ENCODE measurements at places on chromosomes 13 and 19. TPM values are rescaled to one million over a fixed set of nuclear protein-coding genes. Genes with fewer than 3 reads are reported as not detected.

The WDR88 gene
- 0.20 TPM for total RNA-seq

The ERICH6B gene
- not detected for total RNA-seq

The BSPH1 gene
- not detected for total RNA-seq

The URAD gene
- not detected for total RNA-seq

The NAPSA gene
- total RNA-seq: 2.6 TPM

The KLF1 gene
- 0.67 TPM for total RNA-seq

The LRG1 gene
- total RNA-seq: 0.32 TPM

The CBARP gene
- 0.18 TPM for total RNA-seq

The ZNF729 gene
- not detected for total RNA-seq

- H3K27me3 ChIP-seq: no peaks in the 10 kb centered on the region
- peaks cover 71% of the 10 kb centered on the region for H3K4me1 ChIP-seq
- H3K4me3 ChIP-seq: peak overlapping the region; percentile 87
- H3K36me3 ChIP-seq: no peaks in the 10 kb centered on the region
These were observed 800 bp downstream of the ETFB start for GRCh38 chr19:51365211-51365964.

DNA sequence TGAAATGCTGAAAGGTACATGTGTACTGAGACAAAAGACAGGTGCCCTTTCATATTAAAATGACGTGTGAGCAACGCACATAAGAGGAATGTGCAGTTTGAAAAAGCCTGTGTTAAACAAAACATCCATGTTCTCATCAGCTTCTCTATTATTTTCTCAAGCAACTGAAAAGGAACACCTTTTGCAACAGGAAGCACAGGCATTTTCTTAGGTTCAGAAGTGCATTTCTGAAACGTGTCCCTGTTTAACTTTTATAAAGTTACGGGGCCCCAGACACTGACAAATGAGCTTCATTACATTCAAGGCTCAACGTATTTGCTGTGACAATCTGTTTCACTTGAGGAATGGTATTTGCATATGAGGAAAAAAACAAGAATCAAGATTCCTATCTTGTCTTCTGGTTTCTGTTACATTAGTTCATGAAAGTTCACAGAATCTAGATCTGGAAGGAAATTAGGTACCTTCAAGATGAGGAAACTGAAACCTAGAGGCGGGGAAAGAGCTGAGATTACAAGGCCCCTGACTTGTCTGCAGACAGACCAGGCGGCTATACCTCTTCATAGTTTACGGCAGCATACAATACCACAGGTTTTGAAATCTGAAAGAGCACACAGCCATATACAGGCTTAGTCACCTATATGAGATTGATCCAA, 431.7 kb downstream of the KLF12 start:
- H3K4me3 ChIP-seq: peak overlapping the region; percentile 4
- no peaks in the 10 kb centered on the region for H3K36me3 ChIP-seq
- peak overlapping the region; percentile 88 for H3K27ac ChIP-seq
- no peaks in the 10 kb centered on the region for H3K27me3 ChIP-seq
- H3K4me1 ChIP-seq: peaks cover 12% of the 10 kb centered on the region

DNA sequence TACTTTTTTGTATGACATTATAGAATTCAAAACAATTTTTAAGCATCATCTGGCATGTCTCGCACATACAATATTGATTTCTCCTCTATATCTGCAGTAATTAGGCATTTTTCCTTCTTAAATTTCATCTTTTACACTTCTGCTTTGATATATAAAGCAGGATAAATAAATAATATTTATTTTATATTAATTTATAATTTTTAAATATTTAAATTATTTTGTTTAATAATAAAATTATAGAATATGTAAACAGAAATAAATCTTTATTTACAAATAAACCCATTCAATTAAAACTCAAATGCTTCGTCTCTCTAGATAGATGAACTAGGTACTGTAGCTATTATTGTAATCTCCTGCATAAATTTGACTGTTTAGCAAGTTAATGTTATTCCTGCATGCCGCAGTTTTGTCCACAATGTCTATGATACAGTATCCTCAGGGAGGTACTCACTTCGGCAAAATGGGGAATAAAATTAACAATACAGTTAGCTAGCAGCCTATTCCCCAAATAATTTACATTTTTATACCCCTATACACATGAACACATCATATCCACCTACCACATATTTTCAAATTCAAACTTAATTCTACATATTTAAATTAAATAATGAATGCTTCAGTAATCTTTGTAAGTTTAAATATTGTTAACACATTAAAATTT, 473.6 kb upstream of the SLC10A2 start:
- H3K36me3 ChIP-seq: no peaks in the 10 kb centered on the region
- no peaks in the 10 kb centered on the region for H3K4me1 ChIP-seq
- DNase-seq: no peak

DNA sequence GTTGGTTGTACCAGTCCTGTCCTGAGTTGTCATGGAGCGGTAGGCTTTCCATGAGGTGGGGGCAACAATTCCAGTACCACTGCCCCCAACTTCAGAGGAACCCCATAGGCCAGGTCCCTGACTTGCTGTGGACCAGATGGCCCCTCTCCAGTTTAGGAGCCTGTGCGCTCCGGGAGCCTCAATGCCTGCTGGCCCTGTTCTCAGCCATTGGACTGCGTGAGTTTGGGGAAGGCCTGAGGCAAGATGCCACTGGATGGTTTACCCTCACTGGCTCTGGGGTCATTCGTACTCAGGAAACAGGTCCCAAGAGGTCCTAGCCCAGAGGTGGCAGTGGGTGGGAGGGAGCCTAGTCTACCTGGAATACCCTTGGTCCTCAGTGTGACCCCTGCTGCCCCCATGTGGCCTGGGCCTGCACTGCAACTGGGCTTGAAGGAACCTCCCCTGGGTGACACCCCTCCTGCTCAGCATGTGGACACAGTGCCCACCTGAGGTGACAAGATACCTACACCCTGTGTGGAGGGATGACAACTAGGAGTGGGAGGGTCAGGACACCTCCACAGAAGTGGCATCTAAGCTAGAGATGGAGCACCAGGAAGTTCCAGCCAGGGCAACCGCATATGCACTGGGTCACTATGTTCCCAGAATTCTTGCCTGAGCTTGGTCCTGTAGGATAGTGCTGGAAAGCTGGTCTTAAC, 6.0 kb upstream of the PRR19 start:
- no peaks in the 10 kb centered on the region for H3K27me3 ChIP-seq
- H3K36me3 ChIP-seq: peaks cover 40% of the 10 kb centered on the region
- no peak overlapping the region for H3K4me3 ChIP-seq
- H3K27ac ChIP-seq: peak overlapping the region; percentile 6
- DNase-seq: peak; percentile 85
- H3K4me1 ChIP-seq: no peaks in the 10 kb centered on the region

DNA sequence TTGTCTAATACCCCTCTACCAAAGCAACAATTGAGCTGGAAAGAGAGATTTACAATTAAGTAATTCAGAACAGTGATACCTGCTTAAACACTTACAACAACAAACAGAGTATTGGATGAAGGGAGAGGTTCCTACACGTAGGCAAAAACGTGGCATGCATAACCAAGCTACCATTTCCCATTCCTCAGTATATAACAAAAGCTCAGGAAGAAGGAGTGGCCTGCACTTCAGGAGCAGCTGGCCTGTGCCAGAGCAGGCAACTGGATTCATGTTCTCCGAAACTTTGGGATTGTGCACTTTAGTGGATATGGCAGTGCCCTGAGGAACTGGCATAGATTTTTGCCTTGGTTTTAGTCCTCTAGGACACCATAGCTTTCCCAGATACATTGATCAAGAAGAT, 630.2 kb upstream of the PCDH9 start:
- H3K36me3 ChIP-seq: no peaks in the 10 kb centered on the region
- H3K27ac ChIP-seq: no peak overlapping the region
- H3K4me3 ChIP-seq: no peak overlapping the region

GRCh38 chr13:112899281-112900225, 69.5 kb upstream of the MCF2L start:
- H3K4me3 ChIP-seq: no peak overlapping the region
- H3K36me3 ChIP-seq: no peaks in the 10 kb centered on the region
- no peak for DNase-seq
- H3K27ac ChIP-seq: no peak overlapping the region
- peaks cover 2% of the 10 kb centered on the region for H3K4me1 ChIP-seq

- no peak for DNase-seq
- H3K4me3 ChIP-seq: no peak overlapping the region
- H3K4me1 ChIP-seq: no peaks in the 10 kb centered on the region
- H3K36me3 ChIP-seq: no peaks in the 10 kb centered on the region
- H3K27me3 ChIP-seq: no peaks in the 10 kb centered on the region
These were observed 1465.5 kb downstream of the SLITRK5 start for GRCh38 chr13:89136678-89137077.

- peaks cover 26% of the 10 kb centered on the region for H3K4me1 ChIP-seq
- no peak overlapping the region for H3K4me3 ChIP-seq
- no peaks in the 10 kb centered on the region for H3K36me3 ChIP-seq
- H3K27me3 ChIP-seq: no peaks in the 10 kb centered on the region
These were observed 19.1 kb downstream of the GPR183 start for GRCh38 chr13:99288089-99288488.

- H3K36me3 ChIP-seq: no peaks in the 10 kb centered on the region
- no peak overlapping the region for H3K4me3 ChIP-seq
- H3K27me3 ChIP-seq: no peaks in the 10 kb centered on the region
- no peak for DNase-seq
- H3K27ac ChIP-seq: no peak overlapping the region
These were observed 418.7 kb upstream of the NBEA start for GRCh38 chr13:34523406-34523805.

- no peaks in the 10 kb centered on the region for H3K36me3 ChIP-seq
- no peak overlapping the region for H3K27ac ChIP-seq
- no peaks in the 10 kb centered on the region for H3K4me1 ChIP-seq
- DNase-seq: no peak
These were observed 53.1 kb upstream of the CYSLTR2 start for GRCh38 chr13:48600374-48601364.

DNA sequence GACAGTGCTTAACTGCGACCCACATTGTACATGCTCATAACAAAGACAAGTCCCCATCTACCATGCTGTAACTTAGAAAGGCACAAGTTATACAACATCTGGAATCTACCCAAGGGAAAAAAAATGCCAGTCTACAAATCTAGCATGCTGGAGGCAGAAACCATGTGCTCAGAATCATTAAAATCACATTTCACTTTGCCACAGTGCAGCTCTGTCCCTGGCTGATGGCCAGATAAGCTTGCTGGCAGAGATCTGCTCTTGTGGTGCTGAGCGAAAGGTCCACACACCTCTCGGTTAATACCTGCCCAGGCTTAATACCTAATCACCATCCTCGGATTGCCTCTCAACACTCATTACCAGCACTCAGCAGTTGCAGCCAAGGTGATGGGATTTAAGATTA, 74.1 kb upstream of the UQCRFS1 start:
- H3K4me1 ChIP-seq: no peaks in the 10 kb centered on the region
- no peak for DNase-seq
- no peak overlapping the region for H3K27ac ChIP-seq
- no peaks in the 10 kb centered on the region for H3K36me3 ChIP-seq
- peaks cover 14% of the 10 kb centered on the region for H3K27me3 ChIP-seq

GRCh38 chr13:27954406-27954851, 14.7 kb downstream of the CDX2 start:
- peak overlapping the region; percentile 38 for H3K4me3 ChIP-seq
- H3K27me3 ChIP-seq: peaks cover 47% of the 10 kb centered on the region
- H3K36me3 ChIP-seq: no peaks in the 10 kb centered on the region
- no peak for DNase-seq

DNA sequence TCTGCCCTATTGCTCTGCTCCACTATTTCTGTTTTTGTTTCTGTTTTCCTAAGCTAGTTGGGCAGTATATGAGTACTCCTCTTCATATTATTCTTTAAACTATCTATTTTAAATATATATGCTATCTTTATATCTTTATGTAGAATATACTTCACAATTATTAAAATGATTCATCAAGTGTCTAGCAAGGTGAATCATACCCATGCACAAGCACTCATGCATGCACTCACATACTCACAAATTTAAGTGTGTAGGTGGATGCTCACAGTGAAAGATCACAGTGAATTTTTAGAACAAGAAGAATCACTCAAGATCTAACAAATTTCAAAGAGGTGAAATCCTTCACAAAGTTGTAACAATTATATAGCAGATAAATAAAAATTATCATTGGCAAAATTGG, 435.6 kb upstream of the SLITRK5 start:
- H3K4me1 ChIP-seq: no peaks in the 10 kb centered on the region
- DNase-seq: no peak
- no peaks in the 10 kb centered on the region for H3K27me3 ChIP-seq
- no peak overlapping the region for H3K4me3 ChIP-seq
- no peaks in the 10 kb centered on the region for H3K36me3 ChIP-seq
- no peak overlapping the region for H3K27ac ChIP-seq

DNA sequence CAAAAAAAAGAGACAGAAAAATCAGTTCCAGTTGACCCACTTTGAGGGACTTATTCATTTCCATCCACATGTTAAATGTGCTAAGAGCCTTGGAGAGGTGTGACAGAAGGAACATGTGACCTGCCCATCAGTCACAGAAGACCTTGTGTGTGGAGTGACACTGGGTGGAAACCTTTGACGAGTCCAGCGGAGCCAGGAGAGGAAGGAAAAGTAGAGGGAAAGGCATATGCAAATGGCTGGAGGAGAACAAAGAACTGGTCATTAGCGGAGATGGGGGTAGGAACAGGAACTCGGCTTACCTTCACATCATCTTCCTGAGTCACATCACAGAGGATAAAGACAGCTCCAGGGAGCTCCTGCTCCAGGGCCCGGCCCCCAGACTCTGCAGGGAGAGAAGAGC, 2.3 kb downstream of the HSD17B14 start:
- no peaks in the 10 kb centered on the region for H3K36me3 ChIP-seq
- no peak for DNase-seq
- H3K27ac ChIP-seq: no peak overlapping the region
- H3K4me3 ChIP-seq: no peak overlapping the region
- peaks cover 28% of the 10 kb centered on the region for H3K4me1 ChIP-seq

DNA sequence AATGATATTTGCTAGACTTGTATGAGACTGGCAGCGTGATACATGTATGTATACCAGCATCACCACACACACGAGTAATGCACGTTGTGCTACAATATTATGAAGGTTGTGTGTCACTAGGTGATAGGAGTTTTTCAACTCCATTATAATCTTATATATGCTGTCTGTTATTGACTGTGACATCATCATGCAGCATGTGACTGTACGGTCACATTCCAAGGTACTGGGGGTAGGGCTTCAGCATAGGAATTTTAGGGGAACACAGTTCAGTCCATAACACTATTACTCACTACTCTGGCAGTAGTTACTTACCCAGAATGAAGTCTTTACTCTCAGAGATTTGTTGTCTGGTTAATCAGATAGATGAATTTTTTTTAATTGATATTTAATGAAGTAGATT, 91.1 kb downstream of the CDK8 start:
- DNase-seq: no peak
- H3K4me3 ChIP-seq: no peak overlapping the region
- H3K27ac ChIP-seq: no peak overlapping the region
- no peaks in the 10 kb centered on the region for H3K4me1 ChIP-seq
- H3K27me3 ChIP-seq: no peaks in the 10 kb centered on the region

GRCh38 chr13:109782823-109783431, 3.5 kb downstream of the IRS2 start:
- H3K4me1 ChIP-seq: peaks cover 49% of the 10 kb centered on the region
- no peak overlapping the region for H3K4me3 ChIP-seq
- peaks cover 9% of the 10 kb centered on the region for H3K27me3 ChIP-seq
- no peaks in the 10 kb centered on the region for H3K36me3 ChIP-seq
- no peak overlapping the region for H3K27ac ChIP-seq
